ENCODE measurements at places on chromosomes 6 and 20.

DNA sequence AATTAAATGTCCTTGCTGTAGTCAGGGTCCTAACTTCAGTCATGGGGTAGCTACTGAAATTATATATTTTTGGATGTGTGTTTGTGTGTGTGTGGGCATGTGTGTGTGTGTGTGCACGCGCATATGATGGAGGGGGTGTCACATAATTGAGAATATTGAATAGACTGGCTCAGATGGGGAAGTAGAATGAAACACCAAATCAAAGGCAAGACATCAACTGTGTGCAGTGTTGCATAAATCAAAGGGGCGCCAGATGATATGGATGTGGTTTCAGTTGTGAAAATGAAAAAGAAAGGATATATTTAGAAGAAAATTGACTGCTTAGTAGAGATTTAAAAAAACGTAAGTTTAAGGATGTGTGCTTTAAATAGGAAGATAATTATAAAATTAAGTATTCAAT is 144.2 kb upstream of the CEP162 start:
- DNase-seq = no peak

GRCh38 chr6:135583256-135583761 is 85.8 kb upstream of the AHI1 start:
- DNase-seq = no peak

- DNase-seq = no peak
Measured at GRCh38 chr20:46302106-46302505, 6.2 kb downstream of the CDH22 start.

DNA sequence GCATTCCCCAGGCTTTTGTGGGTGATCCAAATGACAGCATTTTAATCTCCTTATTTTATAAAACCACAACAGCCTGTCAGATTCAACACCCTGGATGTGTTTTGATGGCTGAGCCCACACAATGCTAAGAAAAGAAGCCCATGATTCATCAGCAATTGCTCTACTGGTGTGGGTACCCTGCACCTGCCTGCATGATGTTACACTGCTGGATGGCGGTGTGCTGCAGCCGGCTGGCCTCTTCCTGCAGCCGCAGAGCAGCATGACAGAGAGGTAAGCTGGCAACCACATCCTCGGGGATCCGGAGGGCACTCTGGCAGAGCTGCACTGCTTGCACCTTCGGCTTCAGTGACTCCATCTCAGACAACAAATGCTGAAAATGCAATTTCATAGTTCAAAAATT is 327.5 kb downstream of the SYNE1 start:
- peak; percentile 23 for DNase-seq

DNA sequence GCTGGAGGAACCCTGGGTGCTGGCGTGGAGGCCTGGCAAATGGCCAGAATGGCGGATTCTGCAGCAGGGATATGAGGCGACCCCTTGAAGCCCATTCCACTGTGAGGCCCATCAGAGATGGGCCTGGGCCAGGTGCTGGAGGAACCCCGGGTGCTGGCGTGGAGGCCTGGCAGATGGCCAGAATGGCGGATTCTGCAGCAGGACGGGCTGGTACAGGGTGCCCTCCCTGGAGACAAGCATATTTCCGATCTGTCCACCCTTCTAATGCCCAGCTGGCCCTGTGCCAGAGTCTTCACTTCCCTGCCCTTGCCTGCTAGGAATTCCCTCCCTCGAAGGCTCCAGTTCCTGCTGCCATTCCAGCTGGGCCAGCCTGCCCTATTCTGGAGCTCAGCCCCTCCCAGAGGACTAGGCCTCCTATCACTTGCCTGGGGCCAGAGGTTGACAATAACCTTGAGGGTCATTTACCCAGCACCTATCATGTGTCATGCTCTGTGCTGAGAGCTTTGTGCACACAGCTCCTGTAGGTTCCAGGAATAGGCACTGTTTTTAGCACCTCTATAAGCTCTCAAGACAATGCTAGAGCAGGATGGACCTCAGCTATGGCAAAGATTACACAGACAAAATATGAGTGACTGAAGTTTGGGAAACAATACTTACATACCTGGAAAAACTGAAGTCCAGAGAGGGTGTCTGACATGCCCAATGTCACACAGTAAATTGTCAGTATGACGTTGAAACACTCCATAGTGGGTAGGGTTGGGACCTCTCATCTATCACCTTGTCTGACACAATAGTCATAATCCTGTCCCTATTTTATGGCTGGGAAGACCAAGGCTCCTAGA is 21.4 kb downstream of the SUN5 start:
- DNase-seq = no peak

- no peak for DNase-seq
Measured at GRCh38 chr6:16251706-16252105, 13.3 kb downstream of the GMPR start.

- DNase-seq = no peak
Measured at GRCh38 chr6:81475646-81476045, 276.8 kb downstream of the TENT5A start.
